ENCODE measurements at places on chromosomes 16 and 17. TPM values are rescaled to one million over a fixed set of nuclear protein-coding genes. Genes with fewer than 3 reads are reported as not detected.
A peak's percentile ranks its signal among the peaks of the same experiment; 100 is the strongest.

The PMP22 gene
- 111 TPM for total RNA-seq

The GID4 gene
- 7.8 TPM for total RNA-seq

The MRPL27 gene
- 64.3 TPM for total RNA-seq

The PRSS33 gene
- total RNA-seq = not detected

The IL34 gene
- total RNA-seq = 3.4 TPM

The USP22 gene
- 107 TPM for total RNA-seq

The SPSB3 gene
- 34.8 TPM for total RNA-seq

GRCh38 chr16:20153444-20153843 lies 79.8 kb upstream of the GPR139 start:
- DNase-seq = no peak

GRCh38 chr16:50578137-50578536 lies 29.9 kb downstream of the NKD1 start:
- no peak for DNase-seq

- peak; percentile 72 for DNase-seq
Measured at GRCh38 chr17:72502371-72503341, 381.8 kb downstream of the SOX9 start.

GRCh38 chr16:22174642-22175041 lies 12.3 kb downstream of the SDR42E2 start:
- DNase-seq = no peak

DNA sequence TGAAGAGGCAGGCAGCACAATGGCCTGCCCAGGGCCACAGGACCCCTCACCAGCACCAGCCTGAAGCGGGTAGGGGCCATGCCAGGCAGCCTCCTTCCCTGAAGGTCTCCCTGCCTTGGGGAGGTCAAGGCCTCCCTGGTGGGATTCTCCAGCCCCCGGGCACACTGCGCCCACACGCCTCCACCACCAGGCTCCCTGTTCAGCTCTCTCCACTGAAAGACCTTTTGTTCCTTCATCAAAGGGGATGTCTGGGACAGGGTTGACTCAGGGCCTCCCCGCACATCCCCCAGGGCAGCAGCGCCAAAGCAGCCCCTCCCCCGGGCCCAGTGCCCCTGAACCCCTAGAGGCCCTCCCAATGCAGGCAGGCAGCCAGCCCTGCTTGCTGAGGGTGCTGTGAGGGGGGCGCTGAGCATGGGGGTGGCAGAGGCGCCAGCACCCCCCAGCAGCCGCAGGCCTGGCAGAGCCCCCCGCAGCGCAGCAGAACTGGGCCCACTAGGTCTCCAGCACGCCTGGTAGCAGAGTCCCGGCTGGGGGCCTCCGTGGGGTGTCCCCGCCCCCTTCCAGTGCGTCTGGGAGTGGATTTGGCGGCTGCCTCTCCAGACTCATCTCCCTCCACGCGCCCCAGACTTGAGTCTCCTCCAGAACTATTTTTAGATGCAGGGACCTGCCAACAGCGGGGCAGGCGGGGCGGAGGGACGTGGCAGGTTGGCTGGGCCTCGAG lies 13.1 kb downstream of the BCAR1 start:
- peak; percentile 92 for DNase-seq

- no peak for DNase-seq
Measured at GRCh38 chr17:79851461-79851817, 12.2 kb upstream of the CBX4 start.

DNA sequence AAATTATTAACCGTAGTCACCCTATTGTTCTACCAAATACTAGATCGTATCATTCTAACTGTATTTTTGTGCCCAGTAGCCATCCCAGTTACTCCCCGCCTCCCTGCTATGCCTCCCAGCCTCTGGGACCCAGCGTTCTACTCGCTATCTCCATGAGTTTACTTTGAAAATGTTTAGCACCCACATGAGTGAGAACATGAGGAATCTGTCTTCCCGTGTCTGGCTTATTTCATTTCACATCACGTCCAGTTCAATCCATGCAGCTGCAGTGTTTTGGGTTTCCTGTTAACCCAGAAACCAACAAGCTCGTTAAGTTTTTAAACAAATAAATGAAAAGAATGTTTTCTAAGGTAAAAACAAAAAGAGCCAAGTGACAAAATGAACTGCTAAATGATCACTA lies 82.1 kb downstream of the VPS53 start:
- DNase-seq = peak; percentile 43

DNA sequence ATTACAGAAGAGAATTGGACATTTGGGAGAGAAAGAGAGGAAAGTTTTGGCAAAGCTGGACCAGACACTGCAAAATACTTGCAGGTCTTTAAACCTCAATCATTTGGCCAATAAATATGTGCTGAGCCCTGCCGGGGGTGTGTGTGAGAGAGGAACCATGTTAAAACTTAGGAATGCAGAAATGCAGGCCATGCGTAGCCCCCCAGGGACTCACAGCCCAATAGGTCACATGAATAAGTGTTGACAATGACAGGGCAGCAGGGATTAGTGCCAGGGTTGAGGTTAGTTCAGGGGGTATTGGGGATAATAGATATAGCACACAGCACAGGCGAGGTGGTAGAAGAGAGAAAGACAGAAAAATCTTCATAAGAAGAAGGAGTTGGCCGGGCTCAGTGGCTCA lies 113.3 kb upstream of the ADAMTS18 start:
- no peak for DNase-seq

GRCh38 chr17:44209786-44210341 lies 9.6 kb downstream of the UBTF start:
- DNase-seq = no peak

GRCh38 chr16:89607453-89607852 lies 6.0 kb upstream of the DPEP1 start:
- DNase-seq = no peak

GRCh38 chr17:63224644-63225043 lies 221.5 kb downstream of the CYB561 start:
- DNase-seq = no peak

DNA sequence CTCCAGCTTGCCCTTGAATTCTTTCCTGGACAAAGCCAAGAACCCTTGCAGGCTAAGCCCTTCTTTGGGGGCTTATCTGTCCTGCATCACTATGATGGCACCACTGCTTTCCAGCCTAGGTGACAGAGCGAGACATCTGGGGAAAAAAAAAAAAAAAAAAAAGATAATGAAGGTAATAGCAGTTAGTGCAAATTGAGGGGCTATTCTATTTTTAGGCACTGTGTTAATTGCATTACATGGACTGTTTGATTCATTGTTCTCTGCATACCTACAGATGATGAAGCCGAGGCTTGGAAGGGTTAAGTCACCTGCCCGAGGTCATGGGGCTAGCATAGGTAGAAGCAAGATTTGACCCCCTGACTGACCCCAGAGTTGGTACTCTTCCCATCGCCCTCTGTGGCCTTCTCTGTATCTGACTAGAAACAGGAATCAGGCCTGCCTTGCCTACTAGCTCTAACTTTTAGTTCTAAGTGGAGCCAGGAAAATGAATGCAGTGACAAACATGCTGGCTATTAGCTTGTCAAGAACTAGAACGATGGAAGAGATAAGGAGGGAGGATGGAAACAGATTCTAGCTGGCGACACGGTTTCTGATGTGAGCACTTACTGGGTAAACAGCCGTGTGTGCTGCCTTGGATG lies 312.1 kb downstream of the SNX29 start:
- DNase-seq = no peak

- DNase-seq = no peak
Measured at GRCh38 chr17:61974115-61974514, 46.3 kb upstream of the INTS2 start.

- peak; percentile 37 for DNase-seq
Measured at GRCh38 chr16:77437859-77438258, 3.0 kb upstream of the ADAMTS18 start.

DNA sequence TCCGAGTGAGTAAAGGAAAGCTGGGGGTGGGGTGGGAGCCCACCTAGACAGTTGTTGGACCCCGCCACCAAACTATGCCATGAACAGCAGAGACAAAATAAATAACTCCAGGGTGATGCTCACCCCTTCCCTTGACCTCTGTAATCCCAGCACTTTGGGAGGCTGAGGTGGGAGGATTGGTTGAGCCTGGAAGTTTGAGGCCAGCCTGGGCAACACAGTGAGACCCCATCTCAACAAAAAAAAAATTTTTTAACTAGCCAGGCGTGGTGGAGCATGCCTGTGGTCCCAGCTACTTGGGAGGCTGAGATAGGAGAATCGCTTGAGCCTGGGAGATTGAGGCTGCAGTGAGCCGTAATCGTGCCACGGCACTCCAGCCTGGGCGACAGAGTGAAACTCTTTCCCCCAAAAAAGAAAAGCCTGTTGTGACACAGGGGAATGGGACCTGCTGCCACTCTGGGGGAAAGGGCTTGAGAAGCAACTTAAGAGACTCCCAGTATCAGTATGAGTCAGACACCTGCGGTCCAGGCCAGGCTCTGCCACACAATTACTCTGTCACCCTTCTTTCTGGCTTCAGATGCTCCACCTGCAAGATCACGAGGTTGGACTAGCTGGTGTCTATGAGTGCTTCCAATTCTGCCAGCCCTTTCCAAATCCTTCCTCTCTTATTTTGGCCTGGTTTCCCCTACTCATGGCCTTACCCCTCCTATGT lies 5.0 kb downstream of the SGCA start:
- peak; percentile 31 for DNase-seq

Data from fibroblast of the aortic adventitia (primary cell).